ENCODE measurements at places on chromosomes 16 and 17.
A peak's percentile ranks its signal among the peaks of the same experiment; 100 is the strongest.

- DNase-seq, result no peak
Measured at GRCh38 chr17:33942414-33942813, 312.7 kb upstream of the CCL2 start.

DNA sequence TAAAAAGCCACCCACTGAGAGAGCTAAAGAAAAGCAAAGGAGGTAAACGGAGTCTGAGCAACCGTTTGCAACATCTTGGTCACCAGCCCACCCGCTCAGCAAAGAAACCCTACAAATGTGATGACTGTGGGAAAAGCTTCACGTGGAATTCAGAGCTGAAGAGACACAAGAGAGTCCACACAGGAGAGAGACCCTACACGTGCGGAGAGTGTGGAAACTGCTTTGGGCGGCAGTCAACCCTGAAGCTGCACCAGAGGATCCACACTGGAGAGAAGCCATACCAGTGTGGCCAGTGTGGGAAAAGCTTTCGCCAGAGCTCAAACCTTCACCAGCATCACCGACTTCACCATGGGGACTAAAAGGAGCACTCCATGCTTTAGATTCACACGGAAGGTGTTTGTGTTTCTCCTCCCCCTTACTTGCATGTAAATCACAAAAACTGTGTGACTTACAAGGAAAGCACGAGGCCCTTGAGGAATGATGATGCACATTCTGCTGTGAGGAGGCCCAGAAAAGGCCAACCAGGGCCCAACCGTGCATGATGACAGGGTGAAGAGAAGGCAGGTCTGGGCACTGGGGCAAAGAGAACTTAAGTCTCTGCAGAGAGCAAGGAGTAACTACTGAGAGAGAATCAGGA is 7.7 kb downstream of the ZNF174 start:
- DNase-seq, result no peak

DNA sequence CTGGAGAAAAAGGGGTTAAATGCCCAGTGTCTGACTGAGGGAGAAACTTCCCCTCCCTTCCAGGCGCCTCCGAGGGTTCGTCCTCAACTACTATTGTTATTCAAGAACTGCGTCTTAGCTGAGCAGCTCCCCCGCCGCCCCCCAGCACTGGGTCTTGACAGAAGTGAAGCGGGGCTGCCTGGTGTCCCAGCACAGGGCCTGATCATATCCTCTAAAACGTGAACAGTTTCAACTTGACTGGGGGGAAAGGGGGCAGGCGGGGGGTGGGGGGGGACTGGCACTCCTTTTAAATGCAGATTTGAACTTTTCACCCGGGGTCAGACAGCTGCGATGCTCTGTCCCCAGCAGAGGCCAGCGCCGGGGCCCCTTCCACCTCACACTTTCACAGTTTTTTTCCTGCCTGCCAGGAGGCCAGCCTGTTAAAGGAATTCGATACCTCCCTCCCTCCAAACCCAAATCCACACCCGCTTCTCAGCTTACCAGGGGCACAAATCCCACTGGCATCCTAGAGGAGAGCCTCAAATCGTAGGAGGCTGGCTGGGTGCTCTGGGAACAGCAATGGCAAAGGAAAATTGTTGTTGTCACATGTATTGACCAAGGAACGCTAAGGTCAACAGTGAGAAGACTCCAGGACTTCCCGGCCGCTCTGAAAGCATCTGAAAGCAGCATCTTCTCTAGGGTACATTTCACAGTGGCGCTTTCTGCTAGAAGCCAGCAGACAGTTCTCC is 14.5 kb downstream of the ZFHX3 start:
- DNase-seq, result no peak

- no peak for DNase-seq
Measured at GRCh38 chr17:79595471-79595870, 15.4 kb downstream of the RBFOX3 start.

DNA sequence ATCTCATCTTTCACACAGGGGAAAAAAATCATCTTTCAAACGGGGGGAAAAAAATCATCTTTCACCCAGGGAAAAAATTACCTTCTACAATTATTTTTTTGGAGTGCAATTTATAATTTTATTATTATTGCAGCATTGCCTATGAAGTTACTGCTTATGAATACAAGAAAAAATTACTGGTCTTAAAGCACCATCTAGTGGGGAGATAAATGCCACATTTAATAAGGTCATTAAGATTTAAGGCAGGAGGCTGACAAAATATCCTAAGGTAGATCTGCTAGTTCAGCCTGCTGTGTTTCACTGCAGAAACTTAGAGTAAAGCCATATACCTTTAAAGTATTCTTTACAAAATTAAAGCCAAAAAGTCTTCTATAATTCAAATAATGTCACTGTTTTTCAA is 13.7 kb downstream of the SHCBP1 start:
- DNase-seq, result peak; percentile 58

- no peak for DNase-seq
Measured at GRCh38 chr17:12683299-12683698, 17.6 kb downstream of the MYOCD start.

- no peak for DNase-seq
Measured at GRCh38 chr17:67276075-67276474, 31.1 kb upstream of the HELZ start.

DNA sequence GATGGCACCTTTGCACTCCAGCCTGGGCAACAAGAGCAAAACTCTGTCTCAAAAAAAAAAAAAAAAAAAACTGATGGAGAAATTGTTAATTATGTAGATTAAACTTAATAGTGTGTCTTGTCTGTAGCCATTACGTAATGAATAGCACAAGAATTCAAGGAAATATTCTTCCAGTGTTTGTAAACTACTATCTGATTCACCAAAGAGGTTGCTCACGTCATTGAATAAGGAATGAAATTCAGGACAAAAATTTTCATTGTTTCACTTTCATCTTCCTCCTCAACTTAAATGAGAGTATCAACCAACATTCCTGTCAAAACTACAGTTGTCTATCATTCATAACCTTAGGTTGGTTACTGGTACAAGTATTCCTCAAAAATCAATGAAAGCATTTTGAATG is 30.7 kb upstream of the MYO18A start:
- DNase-seq, result no peak

DNA sequence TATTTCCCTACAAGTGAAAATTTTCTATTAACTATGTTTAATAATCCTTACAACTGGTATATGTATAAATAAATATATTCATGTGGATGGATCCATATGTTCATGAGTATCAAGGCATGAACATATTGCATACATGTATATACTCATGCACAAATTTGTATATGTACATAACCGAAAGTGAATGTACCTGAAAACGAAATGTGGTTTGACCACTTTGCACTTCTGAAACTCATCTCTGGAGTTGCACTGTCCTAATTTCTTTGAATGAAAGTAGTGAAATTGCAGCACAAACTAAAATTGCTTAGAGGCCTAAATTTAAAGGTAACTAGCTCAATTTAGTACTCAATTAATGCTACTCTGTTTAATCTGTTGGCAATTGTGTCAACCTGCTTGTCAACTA is 27.4 kb upstream of the GNAO1 start:
- no peak for DNase-seq

DNA sequence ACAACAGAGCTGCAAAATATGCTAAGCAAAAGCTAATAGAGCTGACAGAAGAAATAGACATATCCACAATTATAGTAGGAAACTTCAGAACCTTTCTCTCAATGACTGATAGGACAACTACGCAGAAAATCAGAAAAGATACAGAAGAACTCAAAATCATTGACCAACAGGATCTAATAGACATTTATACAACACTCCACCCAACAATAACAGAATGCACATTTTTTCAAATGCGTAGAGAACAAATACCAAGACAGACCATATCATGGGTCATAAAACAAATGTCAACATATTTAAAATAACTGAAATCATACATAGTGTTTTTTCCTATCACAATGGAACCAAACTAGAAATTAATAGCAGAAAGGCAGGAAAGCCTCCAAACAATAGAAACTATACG is 237.4 kb downstream of the C16orf78 start:
- DNase-seq, result no peak

- DNase-seq, result no peak
Measured at GRCh38 chr16:89938175-89938885, 10.2 kb upstream of the DEF8 start.

DNA sequence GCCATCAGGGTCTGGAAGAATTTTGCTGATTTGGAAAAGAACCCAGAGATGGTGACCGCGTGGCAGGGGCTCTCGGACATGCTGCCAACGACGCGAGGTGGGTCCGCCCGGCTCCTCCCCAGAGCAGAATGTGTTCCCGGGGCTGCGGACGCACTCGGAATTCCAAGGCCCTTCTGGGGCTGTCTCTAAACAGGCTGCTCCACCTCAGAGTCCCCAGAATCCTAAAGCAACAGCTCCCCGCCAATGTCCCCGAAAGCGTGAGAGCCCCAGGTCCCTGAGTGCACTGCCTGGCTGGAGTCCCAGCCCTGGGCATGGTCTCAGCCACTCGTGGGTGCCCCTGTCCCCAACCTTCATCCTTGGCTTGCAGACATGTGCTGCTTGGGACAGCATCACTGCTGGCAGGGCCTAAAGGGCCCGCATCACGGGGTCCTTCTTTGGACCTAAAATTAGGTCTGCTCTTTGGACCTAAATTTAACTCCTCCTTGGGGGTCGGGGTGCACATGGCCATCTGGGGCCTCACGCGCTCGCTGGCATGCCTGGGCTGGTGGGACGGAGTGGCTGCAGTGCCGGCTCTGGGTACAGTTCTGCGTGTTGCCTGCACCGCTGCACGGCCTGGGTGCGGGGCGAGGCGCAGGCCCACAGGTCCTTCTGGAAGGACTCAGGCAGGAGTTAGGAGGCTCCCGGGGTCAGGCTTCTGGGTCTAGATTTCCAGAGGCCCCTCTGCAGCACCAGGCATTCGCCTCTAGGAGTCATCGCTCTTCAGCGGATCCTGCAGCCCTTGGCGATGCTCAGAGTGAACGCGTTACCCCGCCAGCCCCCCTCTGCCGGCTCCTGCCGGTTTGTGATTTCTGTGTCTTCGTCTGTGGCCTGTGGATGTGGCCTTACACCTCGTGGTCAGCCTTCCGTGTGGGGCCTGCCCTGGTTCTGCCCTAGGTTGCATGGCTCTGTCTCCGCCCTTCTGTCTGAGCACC is 41.9 kb upstream of the CHMP6 start:
- no peak for DNase-seq

DNA sequence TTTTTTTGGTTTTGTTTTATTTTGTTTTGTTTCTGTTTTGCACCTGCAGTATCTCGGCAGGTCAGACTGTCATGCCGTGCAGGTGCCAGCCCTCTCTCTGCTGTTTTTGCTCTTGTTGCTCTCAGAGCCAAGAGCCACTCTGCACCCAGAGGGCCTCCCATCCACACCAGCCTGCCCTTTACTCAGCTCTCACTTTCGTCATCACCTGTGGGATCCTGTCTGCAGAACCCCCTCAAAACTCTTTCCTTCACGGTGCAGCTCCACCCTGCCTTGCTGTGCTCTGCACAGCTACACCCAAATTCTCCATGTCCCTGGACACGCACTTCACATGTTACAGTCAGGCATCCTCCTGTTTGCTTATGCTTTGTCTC is 2.6 kb downstream of the AOC3 start:
- no peak for DNase-seq

GRCh38 chr16:583815-584591 is 5.9 kb upstream of the RAB40C start:
- DNase-seq, result no peak

GRCh38 chr16:10987361-10988163 is 43.2 kb downstream of the CLEC16A start:
- no peak for DNase-seq

- no peak for DNase-seq
Measured at GRCh38 chr16:70374213-70374612, 27.5 kb downstream of the DDX19A start.

- peak; percentile 41 for DNase-seq
Measured at GRCh38 chr16:30041841-30042240, 10.8 kb upstream of the TLCD3B start.

DNA sequence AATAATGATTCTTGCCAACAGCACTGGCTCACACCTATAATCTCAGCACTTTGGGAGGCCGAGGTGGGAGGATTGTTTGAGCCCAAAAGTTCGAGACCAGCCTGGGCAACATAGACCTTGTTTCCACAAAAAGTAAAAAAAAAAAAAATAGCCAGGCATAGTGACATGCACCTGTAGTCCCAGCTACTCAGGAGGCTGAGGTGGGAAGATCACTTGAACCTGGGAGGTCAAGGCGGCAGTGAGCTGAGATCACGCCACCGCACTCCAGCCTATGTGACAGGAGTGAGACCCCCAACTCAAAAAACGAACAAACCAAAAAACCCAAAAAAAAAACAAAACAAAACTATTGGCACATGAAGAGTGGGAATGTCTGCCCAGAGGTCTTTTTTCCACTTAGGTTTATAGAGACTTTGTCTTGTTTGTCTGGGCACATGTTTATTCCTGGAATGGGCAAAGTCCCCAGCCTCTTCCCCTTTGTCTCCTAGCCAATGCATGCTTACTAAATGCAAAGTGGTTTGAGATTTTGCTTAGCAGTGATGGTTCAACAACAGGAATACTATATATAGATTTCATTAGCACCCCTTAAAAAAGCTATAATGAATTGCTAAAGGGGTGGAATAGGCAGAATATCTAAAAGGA is 25.9 kb downstream of the NMT1 start:
- no peak for DNase-seq

DNA sequence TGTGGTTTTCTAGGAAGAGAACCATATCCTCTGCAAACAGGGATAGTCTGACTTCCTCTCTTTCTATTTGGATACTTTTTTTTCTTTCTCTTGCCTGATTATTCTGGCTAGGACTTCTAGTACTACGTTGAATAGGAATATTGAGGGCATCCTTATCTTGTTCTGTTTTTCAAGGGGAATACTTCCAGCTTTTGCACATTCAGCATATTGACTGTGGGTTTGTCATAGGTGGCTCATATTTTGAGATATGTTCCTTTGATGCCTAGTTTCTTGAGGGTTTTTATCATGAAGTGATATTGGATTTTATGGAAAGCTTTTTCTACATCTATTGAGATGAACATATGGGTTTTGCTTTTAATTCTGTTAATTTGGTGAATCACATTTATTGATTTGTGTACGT is 269.8 kb downstream of the MAP2K6 start:
- DNase-seq, result no peak

- DNase-seq, result peak; percentile 13
Measured at GRCh38 chr17:330993-331701, 21.5 kb downstream of the RPH3AL start.

DNA sequence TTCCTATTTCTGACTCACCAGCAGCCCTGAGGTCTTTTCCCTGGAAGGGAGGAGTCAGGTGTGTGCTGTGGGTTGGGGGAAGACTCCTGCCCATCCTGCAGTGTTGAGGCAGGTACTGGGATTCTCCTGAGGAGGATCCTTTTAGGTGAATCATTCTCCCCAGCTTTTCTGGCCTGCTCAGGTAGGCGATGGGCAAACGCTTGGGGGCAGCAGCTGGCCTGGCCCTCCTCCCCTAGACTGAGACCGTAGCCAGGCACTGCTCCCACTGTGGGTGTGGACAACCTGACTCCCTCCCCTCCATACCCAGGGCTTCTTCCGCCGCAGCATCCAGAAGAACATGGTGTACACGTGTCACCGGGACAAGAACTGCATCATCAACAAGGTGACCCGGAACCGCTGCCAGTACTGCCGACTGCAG is 15.1 kb downstream of the GJD3 start:
- DNase-seq, result no peak

DNA sequence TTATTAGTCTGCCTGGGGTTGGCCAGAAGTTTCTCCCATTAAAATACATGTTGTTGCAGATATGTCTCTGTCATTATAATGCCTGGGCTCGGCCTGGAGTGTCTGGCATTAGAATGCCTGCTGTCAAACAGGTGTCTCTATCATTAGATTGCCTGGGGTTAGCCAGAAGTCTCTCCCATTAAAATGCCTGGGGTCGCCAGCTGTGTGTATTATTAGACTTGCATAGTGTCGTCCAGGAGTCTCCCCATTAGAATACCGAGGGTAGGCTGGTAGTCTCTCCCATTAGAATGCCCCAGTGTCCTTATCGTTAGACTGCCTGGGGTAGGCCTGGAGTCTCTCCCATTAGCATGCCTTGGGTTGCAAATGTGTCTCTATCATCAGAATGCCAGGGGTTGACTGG is 2270.8 kb downstream of the TP53TG3F start:
- DNase-seq, result no peak
